Stimulated activated CD4-positive, alpha-beta T cell treated with anti-CD3 and anti-CD28 coated beads, Interleukin-15, amount 100 ng/mL, for 1 hour (primary cell): ENCODE measurements at places on chromosomes 7 and 10.

GRCh38 chr10:86756511-86757112, at the start of gene BMPR1A:
TSS of gene BMPR1A (plus strand) at chr10:86756619. CDS start at chr10:86876019, 119,400 bp downstream.
- DNase-seq = no peak

GRCh38 chr10:58486821-58487220, 25.9 kb upstream of the BICC1 start:
- DNase-seq = no peak

DNA sequence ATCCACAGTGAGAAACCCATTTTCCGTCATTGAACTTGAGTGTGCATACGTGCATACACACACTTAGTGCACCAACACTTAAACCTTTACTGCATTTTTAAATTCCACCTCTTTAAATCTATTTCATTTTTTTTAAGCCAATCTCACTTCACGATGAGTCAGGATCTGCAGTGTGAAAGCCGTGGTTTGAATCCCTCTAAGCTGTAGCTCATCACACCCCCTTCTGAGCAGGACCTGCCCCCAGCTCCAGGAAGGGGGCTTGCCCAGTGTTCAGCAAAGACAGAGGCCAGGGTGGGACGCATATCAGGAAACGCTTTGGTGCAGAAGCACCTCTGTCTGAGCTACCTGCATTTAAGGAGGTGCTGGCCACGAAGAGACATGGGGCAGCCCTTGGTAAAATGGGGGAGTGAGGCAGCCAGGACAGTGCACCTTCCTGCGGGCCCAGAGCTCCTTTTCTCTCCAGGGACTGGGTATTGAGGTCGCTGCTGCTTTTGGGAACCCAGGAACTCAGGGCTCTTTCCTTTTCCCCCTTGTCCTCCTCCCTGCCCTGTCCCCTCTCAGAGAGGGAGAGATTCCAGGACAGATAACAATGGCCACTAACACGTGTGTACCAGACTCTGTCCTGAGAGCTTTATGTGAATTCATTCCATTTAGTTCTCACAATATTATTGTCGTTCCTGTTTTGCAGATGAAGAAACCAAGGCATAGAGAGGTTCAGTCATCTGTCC, 21.7 kb downstream of the ZNF316 start:
- no peak for DNase-seq

GRCh38 chr7:112748381-112748780, 41.8 kb downstream of the TMEM168 start:
- no peak for DNase-seq

DNA sequence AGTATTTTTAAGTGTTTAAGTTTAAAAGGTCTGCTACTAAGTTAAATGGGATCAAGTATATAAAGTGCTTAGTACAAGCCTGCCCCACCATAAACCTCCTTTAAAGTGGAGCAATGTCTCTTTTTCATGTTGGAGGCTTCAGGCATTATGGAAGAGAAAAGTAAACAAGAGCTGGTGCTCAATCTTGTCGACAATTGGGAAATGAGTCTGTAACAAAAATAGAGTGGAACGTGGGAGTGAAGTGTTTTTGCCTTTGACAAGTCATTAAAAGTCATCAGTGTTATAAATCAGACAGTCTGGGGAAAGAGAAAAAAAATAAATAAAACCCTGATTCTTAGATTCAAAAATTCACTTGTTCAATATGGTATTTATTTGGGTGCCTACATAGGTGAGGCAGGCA, 44.7 kb downstream of the DNAJC12 start:
- no peak for DNase-seq

- DNase-seq = no peak
These were observed 6.8 kb upstream of the IFIT1B start for GRCh38 chr10:89371079-89371478.

DNA sequence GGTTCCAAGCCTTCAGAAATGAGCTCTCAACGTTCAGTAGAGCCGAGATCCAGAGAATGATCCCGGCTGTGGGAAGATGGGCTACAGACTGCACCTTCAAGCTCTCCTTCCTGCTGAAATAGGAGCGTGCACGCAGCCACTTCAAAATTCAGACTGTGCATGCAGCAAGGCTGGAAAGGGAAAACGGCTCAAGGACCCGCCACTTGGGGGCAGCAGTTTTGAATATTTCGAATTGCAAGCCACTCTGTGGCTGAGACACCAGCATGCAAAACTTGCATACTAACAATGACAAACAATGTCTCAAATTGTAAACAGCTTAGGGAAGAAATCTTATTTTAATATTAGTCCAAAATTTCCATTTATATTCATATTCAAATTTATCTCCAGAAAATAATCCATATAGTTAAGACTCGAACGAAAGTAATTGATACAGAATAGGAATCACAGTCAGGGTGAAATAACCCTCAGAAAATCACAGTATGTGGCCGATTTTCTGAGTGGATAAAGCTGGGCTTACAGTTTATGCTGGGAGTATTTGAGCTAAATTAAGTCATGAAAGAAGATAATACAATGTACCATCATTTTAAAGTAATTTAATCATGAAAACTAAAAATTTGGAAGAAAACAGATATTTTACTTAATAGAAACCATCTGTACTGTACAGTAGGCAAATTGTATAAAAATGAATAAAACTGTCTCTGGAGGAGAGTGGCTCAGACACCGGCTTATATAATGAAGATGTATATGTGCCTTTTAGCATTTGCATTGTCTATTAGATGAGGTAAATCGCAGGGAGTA, 137.9 kb upstream of the MKI67 start:
- peak; percentile 10 for DNase-seq
